ENCODE measurements at places on chromosomes 12 and 14.

DNA sequence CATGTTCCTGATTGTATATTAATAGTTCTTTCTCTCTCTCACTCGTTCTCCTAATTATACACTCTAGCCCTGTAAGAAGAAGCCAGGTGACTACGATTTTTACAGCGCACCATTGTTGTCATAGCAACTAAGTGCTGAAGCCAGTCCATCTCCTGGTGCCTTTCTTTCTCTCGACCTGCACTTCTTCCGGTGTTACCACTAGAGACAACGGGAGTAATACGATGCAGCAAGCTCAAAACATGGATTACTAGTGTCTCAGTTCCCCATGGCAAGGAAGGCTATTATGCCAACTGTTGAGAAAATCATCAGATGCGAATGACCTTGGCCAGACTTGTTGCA is 40.8 kb upstream of the DCD start:
- no peak overlapping the region for H3K27ac ChIP-seq
- no peaks in the 10 kb centered on the region for H3K4me1 ChIP-seq
- H3K4me3 ChIP-seq = no peak overlapping the region
- H3K27me3 ChIP-seq = peaks cover 32% of the 10 kb centered on the region

DNA sequence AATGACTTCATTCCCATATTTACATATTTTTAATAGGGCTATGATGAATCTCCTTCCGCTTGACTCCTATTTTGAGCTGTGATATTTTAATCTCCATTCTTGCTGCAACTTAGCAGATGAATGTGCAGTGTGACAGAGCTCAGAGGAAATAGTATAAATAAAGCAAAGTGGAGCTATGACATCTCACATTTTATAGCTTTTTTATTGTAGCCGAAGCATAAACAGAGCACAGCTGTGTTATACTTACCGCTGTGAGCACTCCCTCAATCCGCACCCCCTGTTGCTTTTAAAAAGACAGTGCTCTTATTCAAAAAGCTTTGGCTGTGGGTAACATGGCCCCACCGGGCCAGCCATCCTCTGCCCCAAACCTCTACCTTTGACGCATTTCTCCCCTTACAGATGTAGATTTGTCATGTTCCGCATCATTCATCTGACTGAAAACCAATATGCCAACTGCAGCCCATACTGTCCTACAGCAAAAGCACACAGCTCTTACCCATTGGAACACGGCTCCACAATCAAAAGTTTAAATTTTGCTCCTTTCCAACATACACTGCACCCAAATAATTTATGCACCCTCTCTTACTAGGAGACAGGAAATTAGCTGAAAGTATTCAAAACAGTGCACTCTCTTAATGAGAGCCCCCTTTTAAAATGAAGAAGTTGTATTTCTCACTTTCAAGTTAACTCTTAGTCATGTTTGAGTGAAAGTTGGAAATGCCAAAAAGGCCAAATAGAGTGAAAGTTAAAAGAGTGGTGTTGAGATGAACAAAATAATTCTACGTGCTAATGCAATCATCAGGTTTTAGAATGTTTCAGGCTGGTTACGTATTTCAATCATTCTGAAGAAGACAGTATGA is 429.3 kb upstream of the SOX5 start:
- no peak overlapping the region for H3K27ac ChIP-seq
- H3K4me3 ChIP-seq = no peak overlapping the region

DNA sequence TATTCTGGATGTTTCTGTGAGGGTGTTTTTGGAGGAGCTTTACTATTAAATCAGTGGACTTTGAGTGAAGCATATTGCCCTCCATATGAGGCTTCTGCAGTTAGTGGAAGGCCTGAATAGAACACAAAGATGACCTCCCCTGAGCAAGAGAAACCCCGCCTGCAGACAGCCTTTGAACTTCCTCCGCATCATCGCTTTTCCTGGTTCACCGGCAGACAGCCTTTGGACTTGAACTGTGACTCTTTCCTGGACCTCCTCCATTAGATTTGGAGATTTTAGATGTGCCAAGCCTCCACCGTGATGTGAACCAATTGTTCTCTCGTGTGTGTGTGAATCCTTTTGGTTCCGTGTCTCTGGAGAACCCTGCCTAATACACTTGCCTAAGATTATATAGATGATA is 208.4 kb downstream of the EFCAB11 start:
- no peak for DNase-seq
- peaks cover 40% of the 10 kb centered on the region for H3K4me1 ChIP-seq
- H3K27me3 ChIP-seq = no peaks in the 10 kb centered on the region
- no peak overlapping the region for H3K4me3 ChIP-seq
- H3K36me3 ChIP-seq = peaks cover 29% of the 10 kb centered on the region

- no peak for DNase-seq
- peaks cover 57% of the 10 kb centered on the region for H3K4me1 ChIP-seq
- no peak overlapping the region for H3K4me3 ChIP-seq
- no peak overlapping the region for H3K27ac ChIP-seq
- H3K27me3 ChIP-seq = no peaks in the 10 kb centered on the region
These were observed 251.1 kb upstream of the BTG1 start for GRCh38 chr12:92396647-92397252.

GRCh38 chr12:104414581-104415341 is 42.0 kb upstream of the CHST11 start:
- no peaks in the 10 kb centered on the region for H3K27me3 ChIP-seq
- H3K27ac ChIP-seq = no peak overlapping the region
- H3K4me3 ChIP-seq = no peak overlapping the region
- peaks cover 10% of the 10 kb centered on the region for H3K4me1 ChIP-seq

DNA sequence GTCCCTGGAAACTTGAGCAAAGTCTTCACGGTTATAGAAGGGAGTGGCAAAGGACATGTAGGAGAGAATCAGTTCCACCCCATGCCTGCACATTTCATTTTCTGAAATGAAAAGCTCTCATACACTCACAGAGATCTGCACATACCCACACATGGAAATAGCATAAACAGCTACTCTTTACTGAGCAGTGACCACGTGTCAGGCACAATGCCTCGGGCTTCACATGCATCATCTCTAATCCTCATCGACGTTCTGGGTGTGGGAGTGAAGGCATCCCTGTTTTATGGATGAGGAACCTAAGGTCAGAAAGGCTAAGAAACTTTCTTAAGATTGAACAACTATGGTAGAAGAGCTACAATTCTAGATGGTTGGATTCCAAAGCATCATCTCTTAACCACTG is 198.8 kb downstream of the DAD1 start:
- DNase-seq = no peak
- no peak overlapping the region for H3K4me3 ChIP-seq
- no peaks in the 10 kb centered on the region for H3K27me3 ChIP-seq
- H3K27ac ChIP-seq = no peak overlapping the region

GRCh38 chr12:62934239-62934798 is 631 bp downstream of the PPM1H start:
- H3K4me3 ChIP-seq = peak overlapping the region; percentile 83
- H3K27me3 ChIP-seq = peaks cover 37% of the 10 kb centered on the region
- DNase-seq = peak; percentile 8

DNA sequence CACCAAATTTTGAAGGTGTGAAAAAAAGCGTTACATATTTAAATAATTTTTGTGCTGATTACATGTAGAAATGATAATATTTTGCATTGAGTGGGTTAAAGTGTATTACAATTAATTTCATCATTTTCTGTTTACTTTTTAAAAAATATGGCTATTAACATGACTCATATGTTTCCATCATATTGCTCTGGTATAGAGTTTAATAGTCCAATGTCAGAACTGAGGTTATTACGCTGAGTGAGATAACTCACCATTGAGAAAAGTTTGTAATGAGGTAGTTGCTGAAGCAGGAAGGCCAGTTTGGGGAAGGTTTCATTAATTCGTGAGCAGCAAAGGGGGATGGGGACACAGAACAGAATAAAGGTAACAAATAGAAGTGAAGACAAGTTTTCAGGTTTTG is 865.7 kb upstream of the MGAT4C start:
- DNase-seq = no peak
- H3K4me1 ChIP-seq = no peaks in the 10 kb centered on the region
- no peaks in the 10 kb centered on the region for H3K36me3 ChIP-seq
- no peak overlapping the region for H3K27ac ChIP-seq
- H3K4me3 ChIP-seq = no peak overlapping the region

GRCh38 chr12:24133384-24133783 is 183.9 kb upstream of the SOX5 start:
- no peaks in the 10 kb centered on the region for H3K4me1 ChIP-seq
- H3K27me3 ChIP-seq = no peaks in the 10 kb centered on the region
- H3K4me3 ChIP-seq = no peak overlapping the region
- H3K27ac ChIP-seq = no peak overlapping the region
- H3K36me3 ChIP-seq = no peaks in the 10 kb centered on the region

- DNase-seq = no peak
- no peaks in the 10 kb centered on the region for H3K4me1 ChIP-seq
- no peak overlapping the region for H3K27ac ChIP-seq
- H3K36me3 ChIP-seq = no peaks in the 10 kb centered on the region
- H3K27me3 ChIP-seq = no peaks in the 10 kb centered on the region
These were observed 468.4 kb upstream of the FOXG1 start for GRCh38 chr14:28298156-28298555.

GRCh38 chr12:70660620-70661219 is 23.5 kb upstream of the PTPRB start:
- peaks cover 2% of the 10 kb centered on the region for H3K4me1 ChIP-seq
- no peaks in the 10 kb centered on the region for H3K36me3 ChIP-seq
- no peak overlapping the region for H3K27ac ChIP-seq
- DNase-seq = no peak
- H3K27me3 ChIP-seq = peaks cover 4% of the 10 kb centered on the region

DNA sequence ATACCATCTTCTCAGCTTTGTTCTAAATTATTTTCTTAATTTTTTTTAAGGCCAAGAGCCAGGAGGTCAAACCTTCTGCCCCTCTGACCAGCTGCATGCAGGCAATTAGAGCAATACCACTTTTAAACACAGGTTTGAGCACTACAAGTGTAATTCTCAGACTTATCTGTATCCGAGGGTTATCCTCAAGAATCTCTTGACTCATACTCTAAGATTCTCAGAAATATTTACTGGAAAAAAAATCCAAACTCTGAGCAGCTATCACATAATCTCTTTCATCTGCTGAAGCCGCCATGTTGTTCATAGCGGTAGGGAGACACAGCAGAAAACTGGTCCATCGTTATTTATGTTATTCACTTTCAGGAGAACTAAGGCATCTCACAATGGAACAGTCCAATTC is 27.4 kb upstream of the PTHLH start:
- H3K4me1 ChIP-seq = no peaks in the 10 kb centered on the region
- DNase-seq = no peak
- H3K27ac ChIP-seq = no peak overlapping the region

GRCh38 chr12:93229494-93230325 is 148.0 kb upstream of the NUDT4 start:
- no peak overlapping the region for H3K4me3 ChIP-seq
- peaks cover 6% of the 10 kb centered on the region for H3K27me3 ChIP-seq
- H3K36me3 ChIP-seq = no peaks in the 10 kb centered on the region

GRCh38 chr12:60977966-60978365 is 1282.2 kb upstream of the USP15 start:
- H3K36me3 ChIP-seq = no peaks in the 10 kb centered on the region
- H3K4me3 ChIP-seq = no peak overlapping the region
- H3K4me1 ChIP-seq = no peaks in the 10 kb centered on the region
- H3K27ac ChIP-seq = no peak overlapping the region

- no peak overlapping the region for H3K27ac ChIP-seq
- no peak for DNase-seq
These were observed 51.1 kb downstream of the BAZ2A start for GRCh38 chr12:56578983-56579546.

DNA sequence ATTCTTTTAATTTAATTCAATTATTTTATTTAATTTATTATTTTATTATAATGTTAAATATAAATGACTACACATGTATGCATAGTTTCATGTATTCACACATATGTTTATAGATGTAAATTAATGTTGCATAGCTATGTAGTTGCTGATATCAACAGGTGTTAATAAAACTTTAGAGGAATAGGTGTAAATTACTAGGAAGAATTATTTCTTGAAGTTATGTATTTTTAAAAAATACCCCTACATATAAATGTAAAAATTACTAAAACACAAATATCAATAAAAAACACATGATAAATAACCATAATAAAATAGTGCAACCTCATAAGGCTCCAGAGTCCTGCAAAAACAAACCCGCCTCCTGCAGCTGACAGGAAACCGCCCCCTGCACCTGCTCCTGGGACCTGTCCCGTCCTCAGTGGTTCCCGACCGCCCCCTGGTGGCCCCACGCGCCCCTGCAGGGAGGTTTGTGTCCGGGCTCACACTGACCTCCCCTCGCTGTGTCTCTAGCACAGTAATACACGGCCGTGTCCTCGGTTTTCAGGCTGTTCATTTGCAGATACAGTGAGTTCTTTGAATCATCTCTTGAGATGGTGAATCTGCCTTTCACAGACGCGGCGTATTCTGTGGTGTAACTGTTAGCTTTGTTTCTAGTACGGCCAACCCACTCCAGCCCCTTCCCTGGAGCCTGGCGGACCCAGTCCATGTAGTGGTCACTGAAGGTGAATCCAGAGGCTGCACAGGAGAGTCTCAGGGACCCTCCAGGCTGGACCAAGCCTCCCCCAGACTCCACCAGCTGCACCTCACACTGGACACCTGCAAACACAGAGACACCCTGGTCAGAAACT is 1264.0 kb downstream of the TMEM121 start:
- H3K4me3 ChIP-seq = no peak overlapping the region
- no peak overlapping the region for H3K27ac ChIP-seq
- H3K36me3 ChIP-seq = no peaks in the 10 kb centered on the region
- peak; percentile 64 for DNase-seq

DNA sequence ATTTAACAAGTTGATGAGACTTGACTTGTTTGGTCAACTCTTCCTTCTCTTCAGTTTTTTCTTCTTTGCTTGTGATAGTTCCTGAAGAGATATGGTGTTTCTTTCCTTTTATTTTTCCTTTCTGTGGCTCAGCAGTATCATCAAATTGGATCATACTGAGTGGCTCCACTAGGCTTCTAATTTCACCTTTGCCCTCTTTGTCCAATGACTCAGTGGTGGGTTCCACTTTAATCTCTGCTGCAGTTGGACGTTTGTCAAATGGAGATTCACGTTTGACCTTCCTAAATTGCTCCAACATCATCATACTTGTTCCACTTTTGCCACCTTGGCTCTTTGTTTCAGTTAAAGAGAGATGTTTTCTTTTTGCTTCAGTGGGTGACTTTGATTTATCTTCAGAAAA is 41.5 kb downstream of the FAM186A start:
- no peak for DNase-seq
- H3K27ac ChIP-seq = no peak overlapping the region
- no peaks in the 10 kb centered on the region for H3K36me3 ChIP-seq
- peaks cover 5% of the 10 kb centered on the region for H3K27me3 ChIP-seq
- H3K4me3 ChIP-seq = no peak overlapping the region

GRCh38 chr12:4985820-4986219 is 57.9 kb upstream of the KCNA5 start:
- H3K27me3 ChIP-seq = peaks cover 2% of the 10 kb centered on the region
- H3K27ac ChIP-seq = no peak overlapping the region
- no peaks in the 10 kb centered on the region for H3K4me1 ChIP-seq
- no peak overlapping the region for H3K4me3 ChIP-seq

DNA sequence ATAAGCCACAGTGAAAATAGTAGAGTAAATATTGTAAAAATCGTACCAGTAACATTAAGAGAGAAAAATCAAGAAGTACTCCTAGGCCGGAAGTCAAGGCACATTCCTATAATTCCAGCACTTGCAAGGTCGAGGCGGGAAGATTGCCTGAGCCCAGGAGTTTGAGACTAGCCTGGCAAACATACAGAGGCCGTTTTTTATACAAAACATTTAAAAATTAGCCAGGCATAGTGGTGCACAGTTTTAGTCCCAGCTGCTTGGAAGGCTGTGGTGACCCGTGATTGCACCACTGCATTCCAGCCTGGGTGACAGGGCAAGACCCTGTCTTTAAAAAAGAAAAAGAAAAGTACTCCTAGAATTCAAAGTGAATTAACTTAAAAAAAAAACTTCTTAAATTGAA is 341.8 kb downstream of the C12orf50 start:
- H3K27ac ChIP-seq = no peak overlapping the region
- H3K4me3 ChIP-seq = no peak overlapping the region
- H3K36me3 ChIP-seq = no peaks in the 10 kb centered on the region
- no peak for DNase-seq
- no peaks in the 10 kb centered on the region for H3K4me1 ChIP-seq

Data from activated T-helper 2 cell treated with anti-CD3 and anti-CD28 coated beads, Interferon-gamma antibody, Interleukin-2, Interleukin-4, amounts not matched to agents 10 μg/mL and 5 μg/mL and 100 μg/mL, durations not matched to agents 14 hours and 24 hours and 36 hours (primary cell).